RWPE1 (cell line): ENCODE measurements at places on chromosomes 11 and 22.

GRCh38 chr11:66317322-66317722, 478 bp upstream of the CD248 start:
- no peak for DNase-seq

DNA sequence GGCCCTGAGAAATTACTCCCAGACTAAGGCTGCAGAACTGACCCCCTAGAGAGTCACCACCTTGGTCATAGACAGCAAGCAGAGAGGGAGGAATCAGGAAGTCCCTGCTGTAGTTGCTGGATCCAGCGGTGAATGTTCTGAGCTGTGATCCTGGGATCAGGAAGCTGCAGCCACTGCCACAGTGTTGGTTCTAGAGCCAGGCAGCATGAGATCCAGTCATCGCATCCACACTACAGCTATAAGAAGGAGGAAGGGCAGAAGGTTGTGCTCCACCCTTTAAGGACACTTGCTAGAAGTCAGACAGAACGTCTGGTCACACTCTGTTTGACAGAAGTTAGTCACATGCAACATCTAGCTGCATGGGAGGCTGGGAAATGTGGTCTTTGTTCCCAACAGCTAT, 104.7 kb upstream of the OR4B1 start:
- no peak for DNase-seq

DNA sequence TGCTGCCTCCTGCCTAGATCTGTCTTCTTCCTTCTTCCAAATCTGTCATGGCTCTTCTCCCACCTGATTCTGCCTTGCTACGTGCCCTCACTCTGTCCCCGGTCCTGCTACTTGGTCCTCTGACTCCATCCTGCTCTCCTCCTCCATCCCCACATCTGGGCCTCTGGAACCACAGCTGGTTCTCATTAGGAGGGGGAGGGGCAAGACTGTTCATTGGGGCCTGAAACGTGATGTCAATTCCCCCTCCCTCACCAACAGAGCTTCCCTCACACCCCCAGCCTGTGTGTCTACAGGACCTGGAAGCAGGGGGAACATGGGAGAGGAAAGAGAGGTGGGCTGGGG, 9.1 kb downstream of the DCHS1 start:
- DNase-seq = no peak

DNA sequence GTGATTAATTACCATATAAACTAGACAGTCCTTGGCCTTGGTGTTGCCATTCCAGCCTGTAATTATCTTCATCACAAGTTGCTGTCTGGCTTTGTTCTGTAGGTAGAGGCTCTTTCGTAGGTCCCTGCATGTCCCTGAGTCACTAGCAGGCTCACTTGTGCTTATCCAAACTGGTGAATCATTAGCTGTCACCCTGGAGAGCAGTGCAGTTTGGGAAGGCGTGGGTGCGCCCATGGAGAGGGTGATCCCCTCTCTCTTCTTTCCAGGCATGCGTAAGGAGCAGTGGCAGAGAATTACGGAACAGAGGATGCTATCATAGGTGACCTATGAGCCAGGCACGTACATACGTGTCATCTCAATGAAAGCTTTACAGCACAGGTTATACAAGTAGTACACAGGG, 11.0 kb upstream of the EHF start:
- DNase-seq = no peak

DNA sequence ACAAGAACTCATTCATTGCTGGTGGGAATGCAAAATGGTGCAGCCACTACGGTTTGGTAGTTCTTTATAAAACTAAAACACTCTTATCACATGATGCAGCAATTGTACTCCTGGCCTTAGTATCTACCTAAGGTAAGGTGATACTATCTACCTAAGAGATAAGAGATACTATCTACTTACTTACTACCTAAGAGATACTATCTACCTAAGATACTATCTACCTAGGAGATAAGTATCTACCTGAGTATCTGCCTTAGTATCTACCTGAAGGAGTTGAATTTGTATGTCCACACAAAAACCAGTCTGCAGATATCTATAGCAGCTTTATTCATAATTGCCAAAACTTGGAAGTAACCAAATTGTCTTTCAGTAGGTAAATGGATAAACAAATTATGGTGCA, 29.0 kb upstream of the SMCO4 start:
- no peak for DNase-seq

GRCh38 chr22:19970479-19971275, 29.1 kb upstream of the TXNRD2 start:
- peak; percentile 50 for DNase-seq

DNA sequence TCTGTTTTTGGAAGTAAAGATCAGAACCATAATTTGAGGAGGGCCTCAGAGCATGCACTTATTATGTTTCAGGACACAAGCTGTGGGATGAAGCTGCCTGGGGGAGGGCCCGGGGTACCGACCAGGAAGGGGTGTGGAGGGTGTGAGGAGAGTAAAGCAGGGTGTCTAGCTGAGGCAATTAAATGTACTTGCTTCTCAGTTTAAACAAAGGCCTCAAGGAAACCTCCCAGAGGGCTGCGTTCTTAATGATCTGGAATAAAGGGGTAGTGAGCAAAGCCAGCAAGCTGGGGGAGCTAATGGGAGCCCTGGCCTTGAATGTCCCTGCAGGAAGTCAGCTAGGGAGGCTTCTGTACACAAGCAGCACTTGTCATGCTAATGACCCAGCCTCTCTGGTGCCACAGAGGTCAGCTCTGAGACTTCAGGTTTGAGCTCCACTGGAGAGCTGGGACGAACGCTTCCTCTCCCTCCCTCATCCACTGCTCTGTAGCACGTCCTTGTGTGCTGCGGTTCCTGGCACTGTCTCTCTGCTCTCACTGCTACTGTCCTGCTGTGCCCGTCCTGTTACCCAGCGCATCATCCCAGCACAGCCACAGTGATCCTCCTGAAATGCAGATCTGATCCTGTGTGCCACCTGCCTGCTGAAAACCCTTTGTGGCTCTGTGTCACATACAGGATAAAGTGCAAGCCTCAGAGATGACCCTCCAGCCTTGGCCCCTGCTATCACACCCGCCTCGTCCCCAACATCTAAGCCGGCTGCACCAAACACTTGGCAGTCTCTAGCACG, 159.7 kb downstream of the DBX1 start:
- no peak for DNase-seq

- DNase-seq = no peak
Observed at GRCh38 chr11:8715501-8715900, 32.9 kb downstream of the RPL27A start.

DNA sequence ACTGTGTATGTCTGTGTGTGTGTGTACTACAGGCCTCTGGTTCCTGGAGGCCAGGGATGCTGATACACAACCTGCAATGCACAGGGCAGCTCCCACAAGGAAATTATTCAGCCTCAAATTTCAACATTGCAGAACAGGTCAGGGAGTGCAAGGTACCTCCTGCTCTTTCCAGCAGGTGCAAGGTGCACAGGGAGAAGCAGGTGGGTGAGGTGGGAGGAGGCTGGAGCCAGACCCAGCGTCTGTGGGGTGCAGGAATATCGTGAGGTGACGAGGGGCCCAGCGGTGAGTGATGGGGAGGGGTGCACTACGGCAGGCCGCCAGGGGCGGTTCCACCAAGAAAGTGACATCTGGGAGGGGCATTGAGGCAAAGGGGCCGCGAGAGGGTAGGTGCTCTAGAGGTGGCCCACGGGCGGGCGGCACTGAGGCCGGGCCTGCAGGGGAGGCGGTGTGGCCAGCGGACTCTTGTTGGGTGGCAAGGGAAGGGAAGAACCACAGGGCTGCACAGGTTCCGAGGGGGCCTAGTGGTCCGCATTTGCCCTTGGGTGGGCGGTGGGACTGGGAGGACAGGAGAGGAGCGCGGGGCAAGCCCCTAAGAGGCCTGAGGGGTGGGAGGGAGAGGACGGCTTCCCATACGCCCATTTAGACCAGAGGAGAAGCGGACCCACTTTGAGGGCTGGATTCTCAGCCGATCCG, 21.6 kb downstream of the DGCR6L start:
- DNase-seq = no peak

DNA sequence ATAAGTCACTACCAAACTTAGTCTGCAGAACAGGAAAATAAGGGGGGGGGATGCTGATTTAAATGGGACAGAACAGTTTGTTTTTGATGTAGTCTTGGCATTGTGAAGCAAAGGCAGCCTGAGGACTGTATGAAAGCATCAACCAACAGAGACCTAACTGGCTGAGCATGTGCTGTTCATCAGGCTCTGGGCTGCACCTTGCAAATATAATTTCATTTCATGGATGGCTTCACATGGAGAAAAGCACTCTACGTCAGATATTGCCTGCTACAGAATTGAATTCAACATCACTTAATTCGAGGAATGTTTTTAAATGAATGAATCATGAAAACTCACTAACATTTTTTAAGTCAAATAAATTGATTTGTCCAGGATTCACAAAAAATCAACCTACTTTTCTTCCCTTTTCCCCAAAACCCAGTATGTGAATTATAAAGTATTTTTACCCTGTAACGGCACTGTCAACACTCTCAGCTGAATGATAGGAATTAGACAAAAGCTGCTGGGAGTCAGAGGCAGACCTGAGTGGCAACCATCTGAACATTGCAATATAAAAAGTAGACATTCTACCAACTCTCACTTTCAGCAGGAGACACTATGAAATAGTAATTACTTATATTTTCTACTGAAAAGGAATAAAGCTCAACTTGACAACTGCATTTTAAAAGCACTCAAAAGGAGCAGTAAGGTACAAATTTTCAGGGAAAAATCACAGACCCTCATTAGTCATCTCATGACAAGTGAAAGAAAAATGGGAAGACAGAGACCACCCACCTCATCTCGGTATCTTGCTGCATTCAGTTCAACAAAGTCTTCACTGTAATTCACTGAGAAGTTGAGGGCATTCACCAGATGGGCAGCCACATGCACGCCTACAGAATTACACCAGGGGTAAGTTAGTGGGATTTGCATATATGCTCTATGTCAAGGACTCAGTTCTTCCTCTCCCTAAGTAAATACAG, 47.5 kb downstream of the NOX4 start:
- DNase-seq = no peak

DNA sequence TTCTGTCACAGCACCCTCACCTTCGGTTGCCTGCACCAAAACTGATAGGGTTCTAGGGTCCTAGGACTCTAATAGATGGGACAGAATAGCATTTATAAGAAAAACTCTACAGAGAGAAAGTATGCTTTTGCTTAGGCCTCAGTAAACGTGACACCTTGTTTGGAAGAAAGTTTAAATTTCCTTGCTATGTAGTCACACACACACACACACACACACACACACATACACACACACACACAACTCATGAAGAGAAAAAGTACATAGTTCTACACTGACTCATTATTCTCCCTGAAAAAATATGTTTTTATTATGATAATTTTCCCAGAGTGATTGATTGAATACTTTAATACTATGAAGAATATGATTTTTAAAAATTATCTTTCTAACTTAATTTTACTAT, 220.8 kb upstream of the SNX19 start:
- no peak for DNase-seq

DNA sequence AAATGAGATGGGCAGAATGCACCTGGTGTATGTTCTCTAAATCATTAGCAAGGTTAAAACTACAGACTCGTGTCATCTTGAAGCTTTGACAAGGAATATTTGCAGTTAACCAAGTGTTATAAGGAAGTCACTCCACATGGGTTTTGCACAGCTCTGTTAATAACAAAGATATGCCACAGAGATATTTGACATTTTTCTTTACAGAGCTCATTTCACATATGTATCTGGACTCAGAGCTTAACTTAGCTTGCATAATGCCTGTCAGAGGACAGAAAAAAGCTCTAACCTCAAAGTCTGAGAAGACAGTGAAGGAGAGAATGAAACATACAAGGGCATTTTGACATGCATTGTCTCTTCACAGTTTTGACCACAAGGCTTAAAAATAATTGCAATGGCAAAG, 105.5 kb downstream of the C11orf87 start:
- DNase-seq = no peak

DNA sequence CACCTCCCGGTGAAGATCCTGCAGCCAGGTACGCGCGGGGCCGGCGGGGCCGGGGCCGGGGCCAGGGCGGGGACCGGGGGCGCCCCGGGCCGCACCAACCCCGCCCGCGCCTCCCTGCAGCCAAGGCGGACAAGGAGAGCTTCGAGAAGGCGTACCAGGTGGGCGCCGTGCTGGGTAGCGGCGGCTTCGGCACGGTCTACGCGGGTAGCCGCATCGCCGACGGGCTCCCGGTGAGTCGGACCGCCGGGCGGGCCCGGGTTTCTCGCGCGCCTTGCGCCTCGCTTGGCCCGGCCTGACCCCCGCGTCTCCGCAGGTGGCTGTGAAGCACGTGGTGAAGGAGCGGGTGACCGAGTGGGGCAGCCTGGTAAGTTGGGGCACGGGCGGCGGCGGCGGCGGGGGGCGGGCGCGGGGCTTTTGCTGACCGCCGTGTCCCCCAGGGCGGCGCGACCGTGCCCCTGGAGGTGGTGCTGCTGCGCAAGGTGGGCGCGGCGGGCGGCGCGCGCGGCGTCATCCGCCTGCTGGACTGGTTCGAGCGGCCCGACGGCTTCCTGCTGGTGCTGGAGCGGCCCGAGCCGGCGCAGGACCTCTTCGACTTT, 531 bp downstream of the PIM3 start:
- DNase-seq = no peak

- DNase-seq = no peak
Observed at GRCh38 chr11:58654908-58655296, 32.4 kb downstream of the CNTF start.

GRCh38 chr11:58617976-58618557, 4.4 kb upstream of the CNTF start:
- DNase-seq = no peak

- no peak for DNase-seq
Observed at GRCh38 chr11:83235825-83236224, 42.3 kb downstream of the ANKRD42 start.

DNA sequence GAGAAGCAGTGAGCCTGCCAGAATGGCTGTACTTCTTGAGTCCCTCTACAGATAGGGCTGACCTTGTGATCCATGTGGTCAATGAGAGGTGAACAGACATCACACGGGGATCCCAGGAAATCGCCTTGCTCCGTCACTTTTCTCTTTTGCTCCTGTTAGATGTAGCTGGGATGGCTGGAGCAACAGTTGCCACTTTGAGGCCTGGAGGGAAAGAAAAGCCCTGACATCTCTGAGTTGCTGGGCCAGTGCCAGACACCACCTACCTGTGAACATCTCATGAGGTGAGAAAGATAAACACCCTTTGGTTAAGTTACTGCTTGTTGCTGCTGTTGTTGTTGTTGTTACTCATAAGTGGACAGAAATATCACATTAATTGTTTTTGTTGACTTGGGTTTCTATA, 840.3 kb downstream of the TBC1D22A start:
- no peak for DNase-seq

GRCh38 chr22:33605221-33605620, 315.1 kb downstream of the LARGE1 start:
- DNase-seq = no peak
